ENCODE measurements at places on chromosomes 7 and 10.

DNA sequence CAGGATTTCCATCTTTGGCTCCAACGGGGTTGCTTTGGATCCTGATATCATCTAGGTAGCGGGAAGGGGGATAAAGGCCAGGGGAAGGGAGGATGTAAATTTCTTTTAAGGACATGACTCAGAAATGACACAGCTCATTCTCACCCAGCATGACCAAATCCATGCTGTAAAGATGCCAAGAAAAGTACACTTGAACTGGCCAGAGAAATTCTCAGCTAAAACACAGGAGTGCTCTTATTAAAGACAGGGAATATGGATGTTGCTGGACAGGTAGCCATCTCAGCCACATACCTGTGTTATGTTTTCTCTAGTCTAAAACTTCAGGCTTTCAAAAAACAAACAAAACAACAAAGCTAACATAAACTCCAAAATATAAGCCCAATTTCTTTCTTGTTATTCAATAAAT is 68.3 kb downstream of the NAMPT start:
- DNase-seq: peak; percentile 81

DNA sequence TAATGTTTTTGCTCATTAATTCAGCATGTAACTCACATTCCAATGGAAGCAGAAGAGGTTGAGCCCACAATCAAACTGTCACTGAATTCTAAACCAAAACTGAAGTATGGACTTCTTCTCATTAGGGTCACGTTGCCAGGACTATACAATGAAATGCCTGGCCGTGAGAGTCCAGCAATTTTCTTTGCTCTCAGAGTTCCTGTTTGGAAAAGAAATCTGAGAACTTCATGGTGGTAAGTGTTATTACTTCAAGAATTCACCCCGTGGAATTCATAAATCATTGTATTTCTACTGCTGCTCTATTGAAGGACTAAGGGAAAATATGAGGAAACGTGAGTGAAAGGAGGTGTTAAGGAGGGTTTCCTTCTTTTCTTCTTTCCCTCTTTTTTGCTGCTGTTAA is 441.8 kb upstream of the AKR1E2 start:
- peak; percentile 26 for DNase-seq

DNA sequence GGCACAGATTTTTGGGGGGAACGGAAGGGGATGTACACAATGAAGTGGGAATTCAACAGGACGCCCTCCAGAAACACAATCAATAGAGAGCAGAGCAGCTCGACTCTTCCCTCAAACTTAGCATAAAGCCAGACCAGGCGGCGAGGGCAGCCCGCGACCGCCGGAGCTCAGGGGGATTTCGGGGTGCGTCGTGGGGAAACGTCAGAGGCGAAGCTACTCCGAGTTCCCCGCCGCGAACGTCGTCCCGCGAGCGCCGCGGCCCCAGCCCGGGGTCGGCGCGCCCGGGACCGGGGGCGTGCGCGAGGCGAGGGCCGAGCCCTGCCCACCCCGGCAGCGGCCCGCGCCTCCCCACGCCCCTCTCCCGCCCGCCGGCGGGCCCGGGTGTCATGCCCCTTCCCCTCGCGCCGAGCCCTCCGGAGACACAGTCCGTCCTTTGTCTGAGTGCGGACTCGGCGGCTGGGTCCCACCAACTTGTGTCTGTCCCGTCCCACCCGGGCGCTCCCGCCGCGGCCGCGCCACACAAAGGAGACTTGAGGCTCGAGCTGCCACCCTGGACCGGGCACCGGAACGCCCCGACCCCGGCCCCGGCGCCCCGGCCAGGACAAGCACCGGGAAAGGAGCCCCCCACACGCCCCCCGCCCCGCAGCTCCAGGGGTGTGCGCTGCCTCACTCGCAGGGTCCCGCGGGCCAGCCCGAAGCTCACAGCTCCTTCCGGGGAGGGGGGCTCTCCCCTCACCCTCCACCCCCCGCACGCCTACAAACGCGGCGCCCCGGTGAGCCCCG is 634 bp downstream of the EZH2 start:
- DNase-seq: peak; percentile 45

GRCh38 chr10:13660551-13660920 is 73.8 kb downstream of the PRPF18 start:
- no peak for DNase-seq

DNA sequence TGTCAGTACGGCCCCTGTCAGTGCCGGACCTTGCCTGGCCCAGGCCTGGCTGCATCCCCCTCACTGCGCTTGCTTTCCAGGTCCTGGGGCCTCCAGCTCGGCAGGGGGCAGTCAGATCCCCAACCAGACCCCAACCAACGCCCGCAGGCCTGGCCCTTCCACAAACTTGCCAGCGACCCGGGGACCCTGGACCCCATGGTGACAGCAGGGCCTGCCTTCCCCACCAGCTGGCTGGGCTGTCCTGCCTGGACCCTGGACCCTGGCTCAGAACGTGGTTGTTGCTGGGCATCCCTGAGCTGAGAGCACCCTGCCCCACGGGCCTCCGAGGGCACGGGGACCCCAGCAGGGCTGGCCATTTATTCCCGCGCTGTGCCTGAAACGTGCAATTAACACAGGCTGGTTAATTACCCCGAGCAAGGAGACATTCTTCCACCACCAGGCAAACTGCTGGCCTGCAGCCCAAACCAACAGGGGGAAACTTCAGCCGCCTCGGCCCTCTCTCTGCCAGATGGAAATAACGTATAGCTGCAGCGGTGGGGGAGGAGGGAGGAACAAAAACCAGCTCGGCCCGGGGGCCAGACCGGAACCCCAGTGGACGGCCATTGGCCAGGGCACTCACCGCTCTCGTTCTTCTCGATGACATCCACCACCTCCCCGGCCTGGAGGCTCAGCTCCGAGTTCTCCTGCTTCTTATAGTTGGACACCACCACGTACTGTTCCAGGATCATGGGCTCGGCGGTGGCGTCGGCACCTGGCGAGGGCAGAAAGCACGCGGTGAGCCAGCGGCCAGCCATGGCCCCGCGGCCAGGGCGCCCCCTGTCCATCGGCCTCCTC is 167.1 kb downstream of the NEURL1 start:
- peak; percentile 62 for DNase-seq

DNA sequence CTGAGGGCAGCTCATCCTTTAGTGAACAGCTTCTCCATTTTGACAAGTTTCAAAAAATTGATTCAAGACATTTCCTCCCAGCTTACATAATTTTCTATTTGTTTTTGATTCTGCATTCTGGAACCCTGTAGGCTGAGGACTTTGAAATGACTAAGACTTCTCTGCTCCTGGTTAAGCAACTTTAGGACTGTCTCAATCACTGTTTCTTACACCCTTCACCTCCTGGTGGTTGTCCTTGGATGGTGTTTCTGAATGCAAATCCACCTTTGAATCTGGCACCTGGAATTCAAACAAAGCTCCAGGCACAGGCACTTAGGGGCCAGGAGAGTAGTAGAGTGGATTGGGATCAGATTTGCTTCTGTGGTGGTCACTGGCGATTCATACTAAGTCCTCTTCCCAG is 595.5 kb downstream of the LRMDA start:
- no peak for DNase-seq
